RCC 7860 (cell line): ENCODE measurements at places on chromosomes 12 and 14.

DNA sequence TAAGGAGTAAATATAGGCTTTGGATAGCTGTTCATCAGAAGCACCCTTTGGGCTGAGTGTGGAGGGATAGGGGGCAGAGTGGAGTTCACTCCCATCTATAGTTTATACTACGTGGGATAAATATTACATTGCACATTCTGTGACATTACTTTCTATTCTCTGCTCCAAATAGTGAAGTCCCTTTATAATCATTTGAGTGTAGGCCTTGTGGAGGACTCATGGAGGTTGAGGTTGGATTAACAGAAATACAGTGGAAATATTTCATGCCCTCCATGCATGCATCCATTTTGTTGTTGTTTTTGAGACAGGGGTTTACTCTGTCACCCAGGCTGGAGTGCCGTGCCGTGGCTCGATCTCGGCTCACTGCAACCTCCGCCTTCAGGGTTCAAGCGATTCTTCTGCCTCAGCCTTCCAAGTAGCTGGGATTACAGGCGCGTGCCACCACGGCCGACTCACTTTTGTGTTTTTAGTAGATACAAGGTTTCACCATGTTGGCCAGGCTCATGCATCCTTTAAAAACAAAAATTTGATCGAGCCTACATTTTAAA, 1.4 kb downstream of the CHPT1 start:
- DNase-seq = no peak

DNA sequence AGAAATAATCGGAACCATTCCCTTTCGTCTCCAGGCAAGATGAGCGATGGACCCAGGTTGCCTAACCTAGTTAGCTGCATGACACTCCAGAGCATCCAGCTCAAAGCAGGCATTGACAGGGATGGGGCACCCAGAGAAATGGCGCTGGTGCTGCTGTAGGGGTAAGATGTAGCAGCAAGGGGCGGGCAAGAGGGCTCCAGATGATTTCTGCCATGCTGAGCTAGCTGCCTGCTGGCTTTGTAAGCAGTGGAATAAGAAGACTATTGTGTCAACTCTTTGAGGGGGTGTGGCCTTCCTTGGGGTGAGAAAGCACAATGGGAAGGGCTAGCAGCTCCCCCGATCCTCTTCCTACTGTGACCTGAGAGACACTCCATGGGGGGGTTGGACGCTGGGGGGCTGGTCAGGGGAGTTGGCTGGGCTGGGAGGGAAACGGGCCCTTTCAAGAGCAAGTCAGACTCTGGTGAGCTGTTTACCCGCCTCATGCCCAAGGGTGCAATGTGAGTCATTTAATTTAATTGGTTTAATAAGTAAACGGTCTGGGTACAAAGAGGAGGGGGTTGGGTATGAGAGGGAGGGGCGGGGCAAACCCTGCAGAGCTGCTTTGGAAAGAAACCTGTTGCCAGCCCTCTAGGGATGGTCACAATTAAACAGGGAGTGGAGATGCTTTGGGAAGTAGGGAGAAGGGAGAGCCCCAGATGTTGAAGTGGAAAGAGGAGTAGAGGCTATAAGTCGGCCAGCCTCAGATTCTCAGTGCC, 50.5 kb downstream of the B4GALNT3 start:
- DNase-seq = no peak

GRCh38 chr14:98606041-98606640, 665.9 kb downstream of the BCL11B start:
- DNase-seq = no peak

DNA sequence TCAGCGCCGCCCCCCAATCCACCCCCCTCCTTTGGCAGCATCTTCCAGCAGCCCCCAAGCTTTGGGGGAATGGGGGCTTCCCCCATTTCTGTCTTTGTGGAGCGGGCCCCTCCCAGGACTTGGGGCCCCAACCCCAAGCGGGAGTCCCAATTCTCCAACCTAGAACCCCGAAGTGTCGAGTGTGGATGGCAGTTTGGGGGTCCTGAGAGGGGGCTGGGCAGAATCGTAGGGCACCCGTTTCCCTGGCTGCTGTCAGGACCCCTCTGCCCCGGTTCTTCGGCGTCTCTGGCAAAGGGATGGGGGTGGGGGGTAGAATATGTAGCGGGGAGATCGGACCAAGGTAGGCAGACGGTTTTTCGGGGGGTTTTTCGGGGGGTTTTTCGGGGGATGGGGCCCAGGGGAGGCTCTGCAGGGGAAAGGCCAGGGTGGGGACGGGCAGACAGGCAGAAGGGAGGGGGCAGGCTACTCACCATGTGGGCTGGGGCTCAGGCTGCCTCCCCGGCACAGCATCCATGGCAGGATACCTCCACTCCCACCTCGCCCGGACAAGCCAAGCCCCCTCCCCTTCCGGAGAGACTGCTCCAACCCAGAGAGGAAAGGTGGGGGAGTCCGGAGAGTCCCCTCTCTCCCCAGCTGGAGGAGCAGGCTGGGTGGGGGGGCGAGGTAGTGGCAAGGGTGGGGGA, 739 bp downstream of the JPH4 start:
- DNase-seq = no peak

DNA sequence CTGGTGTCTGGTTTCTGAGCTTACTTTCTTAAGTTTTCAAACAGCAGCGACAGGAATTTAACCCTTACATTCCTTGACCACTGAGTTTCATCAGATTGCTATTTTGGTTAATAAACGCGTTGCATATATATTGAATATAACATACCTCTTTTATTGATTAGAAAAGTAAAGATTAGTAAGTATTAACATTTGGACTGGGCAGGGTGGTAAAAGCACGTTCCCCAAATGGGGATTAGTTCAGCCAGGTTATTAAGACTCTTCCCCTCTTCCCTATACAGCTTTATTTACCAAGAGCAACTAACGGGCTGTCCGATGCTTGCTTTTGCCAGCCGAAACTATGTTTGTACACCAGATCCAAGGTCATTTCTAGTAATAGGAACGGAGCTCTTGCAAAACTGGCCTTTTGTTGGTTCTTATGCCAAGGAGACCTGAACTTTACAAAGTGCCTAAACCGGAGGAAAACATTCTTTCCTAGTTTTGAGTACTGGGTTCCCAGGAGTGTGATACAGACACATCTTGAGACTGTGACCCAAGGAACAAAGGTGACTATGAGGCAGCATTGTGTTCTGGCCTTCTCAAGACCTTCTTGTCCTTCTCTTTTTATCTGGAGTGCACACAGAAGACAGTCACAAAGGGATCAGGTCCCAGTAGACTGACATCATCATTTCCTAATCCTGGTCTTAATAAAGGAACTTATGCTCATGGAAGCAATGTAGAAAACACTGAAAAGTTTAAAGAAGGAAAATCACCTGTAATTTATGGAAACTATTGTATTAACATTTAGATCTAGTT, 2.6 kb downstream of the GLRX5 start:
- no peak for DNase-seq

- peak; percentile 12 for DNase-seq
Measured at GRCh38 chr14:51093371-51094281, 1.3 kb downstream of the TRIM9 start.

GRCh38 chr14:70282666-70283065, 76.8 kb downstream of the COX16 start:
- no peak for DNase-seq

DNA sequence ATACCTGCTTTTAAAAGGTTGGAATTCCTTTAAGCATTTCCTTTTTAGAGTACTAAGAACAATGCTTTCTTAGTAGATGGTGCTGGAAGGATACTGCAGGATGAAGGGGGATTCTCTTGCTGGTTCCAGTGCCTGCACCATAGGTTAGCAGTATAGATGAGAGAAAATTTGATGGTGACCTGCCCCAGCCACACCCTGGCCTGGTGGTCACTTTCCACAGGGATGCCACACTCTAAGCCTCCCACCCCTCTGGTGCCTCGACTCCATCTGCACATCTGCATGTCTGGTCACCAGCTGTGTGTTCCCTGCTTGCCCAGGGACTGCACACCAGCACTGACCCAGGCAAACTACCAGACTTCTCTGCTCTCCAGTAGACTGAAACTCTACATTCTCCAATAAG, 19.1 kb downstream of the SLC2A3 start:
- no peak for DNase-seq

DNA sequence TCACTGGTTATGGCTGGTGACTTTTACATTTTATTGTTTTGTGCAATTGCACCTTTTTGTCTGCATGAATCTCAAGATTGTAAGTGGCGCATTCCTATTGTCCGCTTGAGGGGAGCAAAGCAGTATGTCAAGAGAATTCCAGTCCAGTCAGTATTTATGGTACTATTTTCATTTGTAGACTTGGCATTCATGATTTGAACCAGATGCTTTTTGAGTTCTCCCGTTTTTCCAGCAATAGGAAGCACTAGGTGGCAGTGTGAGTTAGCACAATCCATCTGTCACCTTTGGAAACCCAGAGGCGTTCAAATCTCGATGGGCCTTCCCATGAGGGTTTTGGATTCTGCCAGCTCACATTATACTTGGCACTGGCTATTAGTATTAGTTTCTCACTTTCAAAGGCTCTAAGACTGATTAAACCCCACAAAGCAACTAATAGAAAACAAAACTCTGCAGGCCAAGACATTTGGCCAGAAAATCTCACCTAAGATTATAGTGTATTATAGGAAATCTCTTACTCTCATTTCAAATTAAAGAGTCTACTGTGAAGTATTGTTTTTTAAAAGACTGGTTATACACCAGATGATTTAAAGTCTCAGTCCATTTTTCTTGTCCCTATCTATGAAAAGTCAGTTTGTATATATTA, 2.2 kb downstream of the DACT1 start:
- peak; percentile 47 for DNase-seq

- no peak for DNase-seq
Measured at GRCh38 chr14:93716002-93716745, 72.1 kb downstream of the PRIMA1 start.
